Motor neuron (in vitro differentiated cells): ENCODE measurements at places on chromosomes 12 and 14.

GRCh38 chr14:60102389-60102788 is 10.7 kb downstream of the PCNX4 start:
- no peak for ATAC-seq

DNA sequence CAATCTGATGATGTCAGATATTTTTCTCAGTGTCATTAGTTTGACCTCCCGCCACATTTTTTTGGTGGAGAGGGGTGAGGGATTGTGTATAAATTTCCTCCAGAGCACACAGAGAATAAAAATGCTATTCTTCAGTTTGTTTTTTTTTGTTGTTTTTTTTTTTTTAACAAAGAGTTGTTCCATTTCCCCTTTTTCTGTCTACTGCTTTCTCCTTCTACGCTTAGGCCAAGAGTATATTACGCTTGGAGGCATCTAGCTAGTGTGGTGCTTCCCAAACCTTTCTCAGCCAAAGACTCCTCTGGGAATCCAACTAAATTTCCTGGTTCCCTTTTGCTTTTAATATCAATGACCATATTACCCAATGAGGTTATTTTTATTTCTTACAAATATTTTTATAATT is 465.6 kb downstream of the ZFP36L1 start:
- ATAC-seq, result no peak

DNA sequence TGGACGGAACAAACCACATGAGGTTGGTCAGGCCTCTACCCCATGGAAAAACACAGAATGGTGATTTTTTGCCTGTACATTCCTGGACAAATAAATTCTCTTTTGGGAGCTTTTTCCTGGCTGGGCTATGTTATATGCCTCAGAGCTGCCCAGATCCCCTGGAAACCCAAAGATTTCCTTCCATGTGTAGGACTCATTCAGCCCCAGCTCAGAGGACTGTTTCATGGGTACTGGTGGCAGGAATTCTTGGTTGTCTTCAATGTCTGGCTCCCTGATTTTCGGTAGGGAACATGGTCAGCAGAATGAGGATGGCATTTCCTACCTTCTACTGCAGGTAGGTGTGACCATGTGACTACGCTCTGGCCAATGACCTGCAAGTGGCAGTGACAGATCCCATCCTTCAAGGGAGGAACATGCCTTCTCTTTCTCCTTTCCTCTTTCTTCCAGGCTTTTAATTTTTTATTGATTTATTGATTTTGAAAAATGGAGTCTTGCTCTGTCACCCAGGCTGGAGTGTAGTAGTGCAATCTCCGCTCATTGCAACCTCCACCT is 15.4 kb upstream of the P2RX7 start:
- ATAC-seq, result no peak

GRCh38 chr14:84144166-84144565 is 1385.8 kb upstream of the FLRT2 start:
- ATAC-seq, result no peak

GRCh38 chr14:65164068-65164824 is 61.9 kb upstream of the MAX start:
- ATAC-seq, result peak; percentile 69

- ATAC-seq, result peak; percentile 81
Measured at GRCh38 chr14:32201193-32201815, 541 bp upstream of the RNU6-7 start.

- no peak for ATAC-seq
Measured at GRCh38 chr12:28129031-28129430, 61.2 kb upstream of the CCDC91 start.

DNA sequence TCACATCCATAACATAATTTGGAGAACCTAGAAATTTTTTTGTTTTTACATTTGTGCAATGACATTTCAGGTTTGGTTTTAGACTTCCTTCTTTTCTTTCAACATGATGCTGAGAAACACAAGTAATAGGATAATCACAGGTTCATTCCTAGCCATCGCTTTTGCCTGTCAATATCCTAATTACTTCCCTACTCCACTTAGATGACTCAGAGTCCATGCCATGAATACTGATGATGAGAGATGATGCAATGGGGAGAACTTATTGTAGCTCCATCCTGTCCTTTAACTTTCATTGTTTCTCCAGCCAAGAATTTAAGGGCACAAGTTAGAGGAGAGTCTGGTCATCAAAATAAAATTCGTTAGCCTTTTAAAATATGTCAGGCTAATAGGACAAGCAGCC is 101.3 kb downstream of the PTPRO start:
- ATAC-seq, result peak; percentile 94

GRCh38 chr12:115267464-115267863 is 583.5 kb upstream of the TBX3 start:
- no peak for ATAC-seq

DNA sequence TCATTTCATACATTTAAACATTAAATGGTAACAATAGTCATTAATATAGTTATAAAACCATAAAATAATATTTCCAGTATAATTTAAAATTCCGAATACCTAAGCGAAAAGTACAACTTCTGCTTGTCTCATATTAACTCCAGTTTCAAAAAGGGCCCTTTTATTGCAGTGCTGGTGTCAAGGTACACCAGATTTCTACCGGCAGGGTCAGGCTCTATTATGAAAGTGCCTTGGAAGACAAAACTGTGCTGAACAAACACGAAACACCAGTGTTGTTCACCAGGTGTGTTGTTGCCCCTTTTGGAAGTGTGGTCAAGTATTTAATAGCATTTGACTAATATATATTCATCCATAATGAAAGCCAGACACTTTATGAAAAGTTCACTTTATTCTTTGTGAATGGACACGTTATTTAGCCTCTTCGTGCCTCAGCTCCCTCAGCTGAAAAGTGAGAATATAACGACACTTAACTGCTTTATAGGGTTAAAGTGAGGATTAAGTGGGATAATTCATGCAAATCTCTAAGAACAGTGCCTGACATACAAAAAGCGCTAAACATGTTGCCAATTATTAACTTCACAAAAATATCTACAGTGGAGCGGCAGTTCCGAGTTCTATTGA is 20.3 kb upstream of the GNS start:
- no peak for ATAC-seq

DNA sequence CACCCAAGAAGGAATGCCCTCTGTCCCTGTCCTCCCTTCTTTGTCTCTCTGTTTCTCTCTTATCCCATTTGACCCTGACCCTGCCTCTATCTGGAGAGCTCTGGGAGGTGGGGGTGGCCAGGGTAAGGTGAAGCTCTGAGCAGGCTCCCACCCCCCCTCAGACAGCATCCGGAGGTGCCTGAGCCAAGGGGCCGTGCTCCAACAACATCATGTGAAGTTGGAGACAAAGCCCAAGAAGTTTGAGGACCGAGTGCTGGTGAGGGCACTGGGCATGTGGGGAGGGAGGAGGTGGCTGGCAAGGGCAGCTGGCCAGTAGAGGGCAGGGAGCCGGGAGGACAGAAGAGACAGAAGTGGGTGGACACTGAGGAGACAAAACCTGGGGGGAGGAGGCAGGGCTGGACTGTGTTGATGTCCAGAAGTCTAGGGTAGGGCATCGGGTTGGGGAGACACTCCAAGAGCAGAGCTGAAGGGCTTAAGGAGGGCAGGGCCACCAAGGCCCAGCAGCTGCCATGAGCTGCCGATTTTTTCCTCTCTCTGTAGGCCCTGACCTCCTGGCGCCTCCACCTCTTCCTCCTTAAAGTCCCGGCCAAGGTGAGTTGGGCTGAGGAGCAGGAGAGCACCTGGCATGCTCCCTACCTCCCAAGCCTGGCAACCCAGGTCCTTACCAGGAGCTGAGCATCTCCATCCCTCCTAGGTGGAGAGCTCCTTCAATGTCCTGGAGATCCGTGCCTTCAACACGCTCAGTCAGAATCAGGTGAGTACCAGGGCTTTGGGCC is 1.9 kb downstream of the CARMIL3 start:
- no peak for ATAC-seq

GRCh38 chr14:100827101-100828021 is 1.4 kb downstream of the MEG3 start:
- peak; percentile 1 for ATAC-seq

- ATAC-seq, result peak; percentile 48
Measured at GRCh38 chr12:25985316-25986175, 27.1 kb downstream of the RASSF8 start.

GRCh38 chr12:5691943-5692342 is 253.1 kb downstream of the ANO2 start:
- no peak for ATAC-seq

DNA sequence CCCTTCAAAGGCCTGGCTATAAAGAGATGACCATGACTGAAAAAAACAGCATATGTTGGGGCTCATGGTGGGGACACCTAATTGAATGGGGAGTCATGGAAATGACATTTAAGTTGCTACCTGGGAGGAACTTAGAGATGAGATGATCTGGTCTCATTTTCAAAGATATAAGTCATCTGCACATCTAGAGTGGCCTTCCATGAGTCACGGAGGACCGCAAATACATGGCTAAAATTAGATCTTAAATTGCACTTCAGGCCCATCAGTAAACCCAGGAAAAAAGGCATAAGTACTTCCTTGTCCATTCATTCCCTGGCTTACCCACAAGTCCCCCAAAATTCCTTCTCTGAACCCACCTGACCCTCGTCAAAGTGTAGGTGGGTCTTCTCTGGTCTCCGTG is 53.4 kb downstream of the SPTB start:
- no peak for ATAC-seq

- ATAC-seq, result no peak
Measured at GRCh38 chr12:70048521-70049250, 194.5 kb upstream of the CNOT2 start.

DNA sequence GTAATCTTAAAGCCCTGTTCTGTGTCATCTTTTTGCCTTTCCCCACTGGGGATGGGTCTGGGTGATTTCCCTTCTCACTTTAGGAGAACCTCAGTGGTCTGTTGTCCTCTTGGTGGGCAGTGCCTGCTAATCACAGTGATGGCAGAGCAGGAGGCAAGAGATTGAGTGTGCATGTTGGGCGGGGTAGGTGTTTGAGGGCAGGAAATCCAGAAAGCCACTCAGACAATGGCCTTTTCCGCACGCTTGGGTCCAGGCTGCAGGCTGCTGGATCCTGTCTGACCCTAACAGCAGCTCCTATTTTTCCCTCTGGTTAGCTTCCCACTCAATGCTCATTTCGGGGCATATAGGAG is 13.7 kb upstream of the ITGA5 start:
- ATAC-seq, result no peak

- no peak for ATAC-seq
Measured at GRCh38 chr12:12010277-12011039, 60.3 kb upstream of the BCL2L14 start.

GRCh38 chr12:46933947-46934346 is 108.2 kb upstream of the SLC38A4 start:
- ATAC-seq, result no peak

GRCh38 chr14:52400846-52401245 is 86.7 kb downstream of the PTGER2 start:
- ATAC-seq, result no peak

GRCh38 chr12:131114942-131115584 is 161.4 kb downstream of the ADGRD1 start:
- ATAC-seq, result no peak

- ATAC-seq, result no peak
Measured at GRCh38 chr14:95217391-95217900, 60.1 kb upstream of the DICER1 start.

GRCh38 chr12:75446857-75447256 is 33.7 kb upstream of the GLIPR1 start:
- ATAC-seq, result no peak

DNA sequence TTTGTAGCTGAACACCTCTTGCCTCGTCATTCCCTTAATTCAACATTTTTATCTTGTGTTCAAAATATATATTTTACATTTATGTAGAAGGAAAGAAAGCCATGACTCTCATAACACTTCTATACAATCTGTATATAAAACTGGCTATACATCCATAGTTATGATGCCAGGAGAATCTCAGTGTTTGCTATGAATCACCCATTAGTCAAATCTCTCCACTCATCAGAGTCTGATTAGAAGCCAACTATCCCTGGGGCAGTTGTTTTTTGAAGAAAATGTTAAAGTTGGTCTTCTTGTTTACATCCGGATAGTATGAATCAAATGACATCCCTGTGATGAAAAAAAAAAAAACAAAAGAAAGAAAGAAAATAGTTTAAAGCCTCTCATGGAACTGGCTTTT is 503.9 kb downstream of the NELL2 start:
- no peak for ATAC-seq

DNA sequence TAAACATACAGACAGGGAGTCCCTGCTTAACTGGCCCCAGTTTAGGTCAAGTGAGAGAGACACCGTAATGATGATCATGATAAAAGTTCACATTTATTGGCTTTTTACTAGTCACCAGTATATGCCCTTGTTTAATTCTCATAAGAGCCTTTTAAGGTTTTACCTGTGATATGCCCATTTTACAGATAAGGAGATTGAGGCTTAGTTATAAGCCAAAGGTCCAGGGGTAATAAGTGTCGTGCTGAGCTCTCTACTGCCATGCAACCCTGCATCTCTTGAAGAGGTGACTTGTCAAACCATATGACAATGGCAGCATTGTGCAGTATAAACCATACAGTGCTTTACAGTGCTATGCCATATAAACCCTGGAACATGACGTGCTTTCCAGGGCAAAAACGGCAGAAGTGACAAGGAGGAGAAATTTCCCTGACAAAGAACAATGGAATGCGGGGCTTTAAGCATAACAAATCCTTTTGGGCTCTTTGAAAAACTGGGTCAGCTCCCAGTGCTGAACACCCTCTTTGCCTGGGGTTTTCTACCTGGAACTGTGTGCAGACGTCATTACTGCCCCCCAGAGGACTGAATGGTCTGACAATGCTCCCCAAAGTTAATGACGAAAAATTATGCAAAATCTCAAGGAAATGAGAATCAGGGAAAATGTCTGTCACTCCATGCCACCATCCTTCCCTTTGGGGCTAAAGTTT is 59.7 kb upstream of the C14orf132 start:
- ATAC-seq, result no peak

- ATAC-seq, result no peak
Measured at GRCh38 chr12:129080391-129080790, 227.1 kb downstream of the GLT1D1 start.

DNA sequence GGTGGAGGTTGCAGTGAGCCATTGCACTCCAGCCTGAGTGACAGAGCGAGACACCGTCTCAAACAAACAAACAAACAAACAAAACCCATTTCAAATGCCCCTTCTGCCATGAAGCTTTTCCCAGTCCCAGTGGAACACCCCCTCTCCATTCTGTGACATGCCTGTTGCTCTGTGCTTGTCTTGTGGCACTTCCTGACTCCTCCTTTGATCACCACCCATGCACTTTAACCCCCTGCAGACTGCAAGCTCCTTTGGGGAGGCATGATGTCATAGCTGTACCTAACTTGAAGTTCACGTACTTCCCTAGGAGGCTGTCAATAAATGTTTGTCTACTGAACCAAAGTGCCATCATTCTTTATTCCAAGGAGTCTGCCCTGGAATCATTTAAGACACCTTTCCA is 64.7 kb downstream of the TMCC3 start:
- no peak for ATAC-seq

DNA sequence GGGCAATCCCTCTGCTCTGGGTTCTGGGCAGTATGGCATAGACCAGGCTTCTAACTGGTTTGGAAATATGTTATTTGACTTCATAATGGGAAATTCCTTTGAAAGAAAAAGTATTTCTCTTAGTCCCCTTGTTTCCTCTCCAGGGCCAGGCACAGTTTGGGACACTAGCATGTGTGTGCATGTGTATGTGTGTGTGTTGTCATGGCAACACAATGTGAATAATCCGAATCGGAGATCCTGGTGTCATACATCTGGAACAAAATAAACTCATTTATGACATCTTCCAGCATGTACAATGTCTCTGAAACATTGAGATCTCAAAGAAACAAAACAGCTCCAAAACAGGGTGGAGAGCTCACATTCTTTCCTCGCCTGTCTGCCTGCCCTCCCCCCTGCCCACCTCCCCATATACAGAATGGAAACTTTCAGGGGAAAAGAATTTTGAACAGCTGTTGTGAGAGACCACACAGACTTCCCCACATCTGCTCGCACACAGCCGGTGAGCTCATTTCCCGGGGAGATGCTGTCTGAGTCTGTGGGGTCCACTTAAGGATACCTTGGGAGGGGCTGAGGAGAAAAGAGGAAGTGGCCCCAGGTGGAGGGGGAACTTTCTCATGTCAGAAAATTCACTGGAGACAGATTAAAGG is 55.5 kb upstream of the PARP11 start:
- ATAC-seq, result no peak
